ENCODE measurements at places on chromosomes 5 and 9.

- DNase-seq: no peak
Observed at GRCh38 chr9:21030389-21031035, 928 bp downstream of the HACD4 start.

GRCh38 chr9:120221844-120222243 lies 358.1 kb downstream of the CDK5RAP2 start:
- DNase-seq: no peak

DNA sequence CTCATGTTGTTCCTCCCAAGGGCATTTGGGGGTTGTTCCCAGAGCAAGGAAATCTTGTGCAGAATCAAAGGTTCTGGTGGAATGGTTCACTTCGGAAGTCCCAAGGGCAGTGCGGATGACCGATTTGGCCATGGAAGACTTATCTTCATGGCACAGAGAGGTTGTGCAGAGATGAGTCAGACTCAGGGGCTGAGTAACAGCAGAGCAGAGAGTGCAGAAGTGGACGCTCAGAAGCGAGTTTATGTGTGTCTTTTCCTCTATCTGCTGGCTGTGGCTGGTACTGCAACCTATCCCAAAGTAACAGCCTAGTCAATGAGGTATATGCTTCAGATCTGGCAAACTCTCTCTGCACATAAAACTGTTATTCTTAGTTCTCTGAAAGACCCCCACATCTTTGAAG lies 118.1 kb downstream of the DPYSL3 start:
- DNase-seq: no peak

- DNase-seq: no peak
Observed at GRCh38 chr9:137411645-137412380, 11.1 kb downstream of the EXD3 start.

- DNase-seq: peak; percentile 31
Observed at GRCh38 chr9:14179449-14179848, 134.5 kb downstream of the NFIB start.

DNA sequence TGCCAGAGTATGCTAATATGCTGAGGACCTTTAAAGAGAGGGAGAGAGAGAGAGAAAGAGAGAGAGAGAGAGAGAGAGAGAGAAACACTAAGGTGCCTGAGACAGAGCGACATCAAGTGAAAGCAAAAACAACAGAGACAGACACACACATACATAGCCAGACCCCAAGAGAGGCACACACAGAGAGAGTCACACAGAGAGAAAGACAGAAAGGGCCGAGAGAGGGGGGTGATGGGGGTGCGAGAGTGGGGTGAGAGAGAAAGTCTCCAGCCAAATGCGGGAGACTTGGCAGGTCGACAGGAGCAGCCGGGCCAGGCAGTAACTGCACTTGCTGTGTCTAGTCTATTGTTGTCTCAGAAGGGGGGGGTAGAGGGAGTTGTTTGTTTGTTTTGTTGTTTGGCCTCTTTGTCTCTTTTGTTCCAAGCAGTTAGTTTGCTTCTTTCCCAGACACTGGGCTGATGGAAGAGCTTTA lies 30.1 kb upstream of the NFIB start:
- no peak for DNase-seq

DNA sequence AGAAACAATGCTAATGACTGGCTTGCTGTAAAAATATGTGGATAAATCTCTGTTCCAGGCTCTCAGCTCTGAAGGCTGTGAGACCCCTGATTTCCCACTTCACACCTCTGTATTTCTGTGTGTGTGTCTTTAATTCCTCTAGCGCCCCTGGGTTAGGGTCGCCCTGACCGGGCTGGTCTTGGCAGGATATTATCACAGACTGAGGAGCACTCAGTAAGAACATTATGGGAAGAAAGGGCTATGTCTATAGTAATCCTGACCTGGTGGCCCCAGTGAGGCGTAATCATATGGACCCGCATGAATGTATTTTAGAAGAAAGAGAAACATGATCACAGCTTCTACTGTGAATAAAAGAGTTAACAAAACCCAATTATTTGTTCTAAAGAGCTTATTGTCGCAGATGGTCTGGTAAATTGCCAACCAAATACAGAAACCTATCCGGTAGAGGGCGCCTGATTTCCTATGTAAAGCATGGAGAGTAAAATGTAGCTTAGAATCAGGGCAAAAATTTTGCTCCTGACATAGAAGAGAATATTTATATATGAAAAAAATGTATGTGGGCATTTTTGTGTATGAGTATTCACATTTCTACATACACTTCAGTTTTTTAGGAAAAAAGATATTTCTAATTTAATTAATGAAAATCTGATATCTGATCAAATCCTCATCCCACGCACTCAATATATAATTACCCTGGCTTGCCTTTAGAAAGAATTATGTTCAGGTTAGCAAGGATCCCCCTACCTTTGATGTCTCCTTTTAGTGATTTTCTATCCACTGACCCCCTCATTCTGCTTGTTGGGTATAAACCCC lies 5.8 kb upstream of the IFNA1 start:
- peak; percentile 34 for DNase-seq

DNA sequence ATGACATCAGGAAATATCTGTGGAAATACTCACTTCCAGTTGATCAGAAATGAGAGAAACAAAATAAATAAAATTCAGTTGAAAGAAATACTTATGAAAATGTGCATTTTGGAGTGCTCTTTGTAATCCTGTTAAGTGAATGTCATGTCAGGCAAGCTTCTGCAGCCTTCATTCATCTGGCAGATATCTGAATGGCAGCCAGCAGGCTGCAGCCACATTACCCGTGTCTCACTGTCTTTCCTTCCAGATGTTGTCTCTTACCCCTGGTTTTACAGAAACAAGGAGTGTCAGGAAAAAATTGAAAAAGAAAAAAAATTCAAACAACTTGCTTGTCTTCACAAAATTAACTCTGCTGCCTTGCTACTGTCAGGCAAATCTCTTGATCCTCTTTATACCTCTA lies 445.0 kb upstream of the RIOK2 start:
- DNase-seq: no peak

GRCh38 chr9:100167915-100168654 lies 69.0 kb downstream of the INVS start:
- DNase-seq: no peak

- DNase-seq: no peak
Observed at GRCh38 chr5:157443041-157443549, 16.9 kb upstream of the NIPAL4 start.

DNA sequence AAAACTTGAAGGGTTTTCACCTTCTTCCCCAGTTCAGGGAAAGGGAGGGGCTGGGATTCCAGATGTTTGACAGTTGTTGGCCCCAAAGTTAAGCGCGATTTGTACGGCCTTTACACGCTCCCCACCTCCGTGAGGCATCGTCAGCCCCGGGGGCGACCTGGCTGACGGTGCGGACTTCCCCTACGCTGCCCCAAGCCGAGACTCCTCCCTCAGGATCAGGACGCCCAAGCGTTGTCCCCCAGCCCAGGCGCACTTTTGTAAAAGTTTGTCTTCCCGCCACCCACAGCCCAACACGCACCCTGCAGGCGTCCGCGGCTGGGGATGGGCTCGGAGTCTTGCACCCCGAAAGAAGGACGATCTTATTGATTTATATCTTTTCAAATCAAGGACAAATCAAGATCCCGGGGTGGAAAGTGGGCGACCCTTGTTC lies 713 bp downstream of the MOB3B start:
- DNase-seq: no peak

- DNase-seq: no peak
Observed at GRCh38 chr5:143820451-143820850, 8.5 kb downstream of the HMHB1 start.

DNA sequence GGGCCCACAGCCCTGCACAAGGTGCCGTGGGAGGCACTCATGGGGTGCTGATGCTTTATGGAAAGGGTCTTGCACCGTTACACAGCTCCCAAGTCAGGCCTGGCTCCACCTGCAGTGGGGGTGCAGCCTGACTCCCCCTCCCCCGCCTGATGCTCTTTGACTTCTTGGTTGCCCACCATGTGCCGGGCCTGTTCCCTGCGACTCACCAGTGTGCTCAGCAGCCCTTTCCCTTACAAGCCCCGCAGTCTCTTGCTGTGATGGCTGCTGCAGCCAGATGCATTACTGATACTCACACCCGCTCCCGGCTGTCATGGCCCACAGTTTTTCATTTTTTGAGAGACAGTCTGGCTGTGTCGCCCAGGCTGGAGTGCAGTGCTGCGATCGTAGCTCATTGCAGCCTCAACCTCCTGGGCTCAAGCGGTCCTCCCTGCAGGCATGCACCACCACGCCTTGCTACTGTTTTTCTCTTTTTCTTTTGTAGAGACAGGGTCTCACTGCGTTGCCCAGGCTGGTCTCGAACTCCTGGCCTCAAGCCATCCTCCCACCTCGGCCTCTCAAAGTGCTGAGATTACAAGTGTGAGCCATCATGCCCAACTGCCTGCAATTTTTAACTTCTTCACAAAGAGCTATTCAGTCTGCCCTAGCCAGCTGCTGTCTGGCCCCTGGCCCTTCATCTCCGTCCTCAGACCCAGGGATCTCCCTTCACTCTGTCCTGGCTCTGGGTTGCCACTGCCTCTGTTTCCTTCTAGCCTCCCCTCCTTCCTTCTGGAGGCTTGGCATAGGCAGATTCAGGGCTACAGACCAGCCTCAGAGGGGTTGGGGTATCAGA lies 109.5 kb downstream of the RXRA start:
- DNase-seq: no peak

GRCh38 chr9:91825422-91825821 lies 124.6 kb downstream of the ROR2 start:
- no peak for DNase-seq

DNA sequence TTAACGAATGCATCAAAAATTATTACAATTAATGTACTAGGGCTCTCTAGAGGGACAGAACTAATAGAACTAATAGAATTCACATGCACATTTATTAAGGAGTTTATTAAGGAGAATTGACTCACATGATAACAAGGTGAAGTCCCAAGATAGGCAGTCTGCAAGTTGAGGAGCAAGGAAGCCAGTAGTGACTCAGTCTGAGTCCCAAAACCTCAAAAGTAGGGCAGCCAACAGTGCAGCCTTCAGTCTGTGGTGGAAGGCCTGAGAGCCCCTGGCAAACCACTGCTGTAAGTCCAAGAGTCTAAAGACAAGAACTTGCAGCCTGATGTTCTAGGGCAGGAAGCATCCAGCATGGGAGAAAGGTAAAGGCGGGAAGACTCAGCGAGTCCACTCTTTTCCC lies 633.8 kb downstream of the SEMA5A start:
- DNase-seq: no peak

DNA sequence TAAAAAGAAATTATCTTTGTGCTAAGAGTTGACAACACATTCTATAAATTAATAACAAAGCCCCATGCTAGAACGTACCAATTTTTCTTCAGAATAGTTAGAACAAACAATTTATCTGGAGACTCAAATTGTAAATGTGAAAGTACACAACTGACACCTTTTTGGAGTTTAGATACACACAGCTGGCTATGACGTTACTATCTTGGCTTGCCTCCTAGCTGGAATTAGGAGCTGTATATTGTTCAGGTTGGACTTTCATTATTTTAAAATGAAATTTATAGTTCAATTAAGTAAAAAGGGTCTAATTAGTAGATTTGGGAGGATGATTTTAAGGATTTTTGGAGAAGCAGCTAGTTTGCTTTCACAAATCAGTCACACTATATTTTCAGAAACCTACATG lies 393.9 kb upstream of the RIOK2 start:
- DNase-seq: no peak

GRCh38 chr5:9533096-9533495 lies 12.8 kb downstream of the SEMA5A start:
- no peak for DNase-seq

DNA sequence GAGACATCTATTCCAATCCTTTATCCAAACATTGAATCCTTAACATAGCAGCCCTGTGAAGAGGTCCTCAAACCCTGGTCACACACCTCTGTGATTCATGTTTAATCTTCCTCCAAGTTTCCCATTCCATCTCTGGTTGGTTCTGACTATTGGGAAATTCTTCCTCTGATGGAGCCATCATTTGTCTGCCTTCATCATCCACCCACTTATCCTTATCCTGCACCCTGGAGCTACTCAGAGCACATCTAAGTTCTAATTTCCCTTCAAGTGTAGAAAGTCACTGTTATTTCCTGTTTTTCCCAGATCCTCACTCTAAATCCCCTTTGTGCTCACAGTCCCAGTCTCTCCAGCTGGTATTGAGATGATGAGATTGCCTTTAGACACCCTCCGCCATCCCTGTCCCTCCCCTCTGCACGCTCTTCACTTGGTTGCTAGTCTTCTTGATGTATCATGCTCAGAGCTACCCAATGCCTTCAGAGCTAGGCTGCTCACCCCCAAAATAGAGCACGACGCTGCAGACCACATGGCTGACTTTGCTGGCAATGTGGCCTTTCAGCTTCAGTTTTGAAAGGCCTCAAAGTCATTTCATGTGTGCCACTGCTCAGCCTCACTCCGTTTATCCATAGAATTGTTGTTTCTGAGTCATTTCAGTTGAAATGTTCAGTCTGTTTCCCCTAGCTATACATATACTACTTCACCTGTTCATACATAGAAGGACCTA lies 154.3 kb downstream of the PALM2AKAP2 start:
- no peak for DNase-seq

DNA sequence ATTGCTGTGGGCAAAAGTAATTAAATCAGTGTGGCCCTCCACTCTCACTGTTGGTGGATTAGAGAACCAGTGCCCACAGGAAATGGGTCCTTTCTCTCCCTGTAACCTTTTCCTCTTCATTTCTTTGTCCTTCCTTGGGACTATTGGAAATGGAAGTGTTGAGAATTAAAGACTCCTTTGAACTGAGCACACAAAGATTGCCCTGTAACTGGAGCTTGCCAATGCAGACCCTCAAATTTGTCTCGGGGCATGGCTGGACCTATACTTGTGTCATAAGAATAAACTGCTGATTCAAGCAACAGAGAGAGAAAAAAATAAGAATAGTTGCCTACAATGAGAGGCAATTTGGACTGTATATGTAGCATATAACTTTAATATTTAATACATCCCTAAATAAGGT lies 13.7 kb downstream of the KCNV2 start:
- no peak for DNase-seq

- no peak for DNase-seq
Observed at GRCh38 chr9:134418354-134418753, 92.1 kb downstream of the RXRA start.

DNA sequence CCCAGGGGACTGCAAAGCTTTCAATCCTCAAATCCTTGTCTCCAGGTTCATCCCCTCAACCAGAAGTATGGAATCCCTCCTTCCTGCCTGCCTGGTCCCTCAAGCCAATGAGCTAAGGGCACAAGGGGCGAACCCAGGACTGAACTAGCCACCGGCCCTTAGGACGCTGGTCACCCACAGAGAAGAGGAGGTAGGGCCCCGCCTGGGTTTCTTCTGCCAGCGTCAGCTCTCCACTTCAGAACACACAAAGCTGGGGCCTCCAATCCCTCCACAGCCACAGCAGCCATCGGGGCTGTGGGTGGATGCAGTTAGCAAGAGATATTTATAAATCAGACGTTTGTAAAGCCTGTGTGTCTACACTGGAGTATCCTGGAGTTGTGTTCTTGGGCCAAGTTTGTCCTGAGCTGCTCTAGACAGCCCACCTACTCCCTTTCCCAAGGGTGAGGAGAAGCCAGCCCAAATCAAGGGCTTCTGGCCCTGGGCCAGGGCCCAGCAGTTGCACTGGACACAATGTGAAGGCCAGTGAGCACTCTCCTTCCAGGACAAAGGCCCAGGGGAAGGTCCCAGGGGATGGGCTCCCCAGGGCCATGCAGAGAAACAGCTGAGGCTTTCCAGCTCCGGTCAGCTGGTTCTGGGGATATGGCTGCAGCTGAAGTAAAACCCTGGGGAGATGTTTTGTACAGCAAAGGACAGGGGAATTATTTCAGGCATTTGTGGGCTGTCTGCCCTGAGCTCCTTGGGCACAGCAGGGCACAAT lies 18.9 kb downstream of the AMBP start:
- DNase-seq: no peak
